ENCODE measurements at places on chromosomes 4 and X. TPM values are rescaled to one million over a fixed set of nuclear protein-coding genes. Genes with fewer than 3 reads are reported as not detected.

GRCh38 chr4:173448608-173449379 is 49.9 kb upstream of the SCRG1 start:
- no peaks in the 10 kb centered on the region for H3K27me3 ChIP-seq
- no peak overlapping the region for H3K27ac ChIP-seq
- no peak for DNase-seq
- H3K4me1 ChIP-seq: no peaks in the 10 kb centered on the region
- no peak overlapping the region for H3K4me3 ChIP-seq

GRCh38 chrX:16978193-16978984 is 31.9 kb downstream of the REPS2 start:
- no peak overlapping the region for H3K27ac ChIP-seq
- H3K27me3 ChIP-seq: no peaks in the 10 kb centered on the region
- no peak for DNase-seq
- no peaks in the 10 kb centered on the region for H3K36me3 ChIP-seq

Gene TKTL1
- total RNA-seq: 4.7 TPM

DNA sequence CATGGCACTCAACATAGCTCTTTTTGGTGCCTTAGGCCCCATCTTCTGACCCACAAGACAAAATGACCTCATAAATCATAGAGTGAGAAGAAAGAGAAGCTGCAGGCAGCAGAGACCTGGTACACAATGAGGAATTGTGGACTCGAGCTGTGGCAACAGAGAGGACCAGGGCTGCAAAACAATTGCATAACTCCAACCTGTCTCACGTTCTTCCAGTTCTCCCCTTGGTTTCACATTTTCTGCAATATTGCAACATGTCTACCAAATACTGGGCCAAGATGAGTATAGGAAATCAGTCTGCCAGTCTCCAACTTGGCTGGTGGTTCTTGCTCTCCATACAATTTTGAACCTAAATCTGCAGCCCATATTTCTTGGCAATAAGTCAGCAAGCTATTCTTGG is 105.3 kb downstream of the KDR start:
- no peaks in the 10 kb centered on the region for H3K27me3 ChIP-seq
- H3K36me3 ChIP-seq: no peaks in the 10 kb centered on the region
- no peak for DNase-seq
- H3K4me1 ChIP-seq: no peaks in the 10 kb centered on the region
- no peak overlapping the region for H3K4me3 ChIP-seq

GRCh38 chr4:175951794-175952193 is 113.8 kb upstream of the WDR17 start:
- DNase-seq: no peak
- H3K36me3 ChIP-seq: no peaks in the 10 kb centered on the region
- no peak overlapping the region for H3K4me3 ChIP-seq
- H3K4me1 ChIP-seq: peaks cover 1% of the 10 kb centered on the region

- H3K27me3 ChIP-seq: no peaks in the 10 kb centered on the region
- no peak overlapping the region for H3K27ac ChIP-seq
- H3K4me1 ChIP-seq: no peaks in the 10 kb centered on the region
- no peak overlapping the region for H3K4me3 ChIP-seq
- no peak for DNase-seq
Measured at GRCh38 chr4:123832173-123833026, 435.8 kb downstream of the SPRY1 start.

Gene DMRTC1
- 1.4 TPM for total RNA-seq

GRCh38 chrX:45747905-45748304 is 547.2 kb upstream of the DIPK2B start:
- no peak overlapping the region for H3K4me3 ChIP-seq
- no peak overlapping the region for H3K27ac ChIP-seq
- peaks cover 2% of the 10 kb centered on the region for H3K4me1 ChIP-seq
- no peak for DNase-seq
- H3K27me3 ChIP-seq: no peaks in the 10 kb centered on the region

Gene ATOH1
- total RNA-seq: not detected

- no peak overlapping the region for H3K27ac ChIP-seq
- H3K4me1 ChIP-seq: no peaks in the 10 kb centered on the region
- H3K36me3 ChIP-seq: no peaks in the 10 kb centered on the region
- H3K27me3 ChIP-seq: no peaks in the 10 kb centered on the region
- no peak overlapping the region for H3K4me3 ChIP-seq
Measured at GRCh38 chr4:126800575-126801141, 832.1 kb upstream of the INTU start.

Gene FGG
- not detected for total RNA-seq

DNA sequence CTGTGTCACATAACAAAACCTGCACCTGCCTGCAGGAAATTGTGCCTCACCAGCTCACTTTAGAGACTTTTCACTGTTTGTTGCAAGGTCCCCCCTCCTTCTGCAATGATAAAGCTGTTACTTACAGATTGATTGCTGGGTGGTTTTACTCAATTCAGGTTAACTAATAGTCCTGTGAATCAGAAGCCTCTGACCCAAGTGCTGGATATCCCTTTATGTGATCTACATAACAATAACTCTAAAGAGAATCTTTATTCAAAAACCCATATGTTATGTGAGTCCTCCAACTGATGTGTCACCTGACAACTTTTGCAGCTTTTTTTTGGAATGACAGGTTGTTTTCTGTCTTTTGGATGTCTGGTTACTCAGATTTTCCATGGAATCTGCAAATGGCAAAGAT is 2323.6 kb upstream of the TENM3 start:
- no peak overlapping the region for H3K27ac ChIP-seq
- DNase-seq: no peak
- no peaks in the 10 kb centered on the region for H3K36me3 ChIP-seq
- H3K4me1 ChIP-seq: no peaks in the 10 kb centered on the region
- no peaks in the 10 kb centered on the region for H3K27me3 ChIP-seq

DNA sequence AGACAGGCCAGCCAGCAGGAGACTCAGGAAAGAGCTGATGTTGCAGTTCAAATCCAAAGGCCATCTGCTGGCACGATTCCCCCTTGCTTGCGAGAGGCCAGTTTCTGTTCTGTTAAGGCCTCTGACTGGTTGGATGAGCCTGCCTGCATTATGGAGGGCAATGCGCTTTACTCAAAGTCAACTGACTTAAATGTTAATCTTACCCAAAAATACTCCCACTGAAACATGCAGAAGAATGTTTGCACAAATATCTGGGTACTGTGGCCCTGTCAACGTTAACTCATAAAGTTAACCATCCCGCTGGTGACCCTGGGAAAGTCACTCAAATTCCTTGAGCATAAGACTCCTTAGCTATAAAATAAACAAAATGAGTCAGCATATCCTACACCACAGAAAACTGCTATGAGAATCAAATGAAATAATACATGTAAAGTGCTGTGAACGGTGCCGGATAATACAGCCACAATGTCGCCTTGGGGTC is 326.4 kb downstream of the EVC2 start:
- no peak overlapping the region for H3K27ac ChIP-seq
- H3K4me3 ChIP-seq: no peak overlapping the region
- H3K27me3 ChIP-seq: no peaks in the 10 kb centered on the region

Gene P2RY4
- 0.22 TPM for total RNA-seq

Gene TENM3
- not detected for total RNA-seq

Gene CCDC110
- 1.0 TPM for total RNA-seq

GRCh38 chrX:49988143-49988542 is 65.7 kb downstream of the CLCN5 start:
- H3K27me3 ChIP-seq: no peaks in the 10 kb centered on the region
- no peak overlapping the region for H3K4me3 ChIP-seq
- no peak for DNase-seq

GRCh38 chrX:96224279-96224678 is 460.4 kb upstream of the DIAPH2 start:
- no peaks in the 10 kb centered on the region for H3K4me1 ChIP-seq
- no peak for DNase-seq
- no peak overlapping the region for H3K4me3 ChIP-seq
- no peaks in the 10 kb centered on the region for H3K36me3 ChIP-seq

Gene RTL9
- not detected for total RNA-seq

GRCh38 chr4:2354118-2354517 is 64.3 kb downstream of the ZFYVE28 start:
- peaks cover 6% of the 10 kb centered on the region for H3K36me3 ChIP-seq
- no peak overlapping the region for H3K27ac ChIP-seq
- H3K27me3 ChIP-seq: no peaks in the 10 kb centered on the region
- no peak overlapping the region for H3K4me3 ChIP-seq
- no peaks in the 10 kb centered on the region for H3K4me1 ChIP-seq
